GM20000 (cell line): ENCODE measurements at places on chromosomes 11 and 22.
A peak's percentile ranks its signal among the peaks of the same experiment; 100 is the strongest.

- DNase-seq = no peak
Observed at GRCh38 chr11:33334627-33335026, 77.4 kb downstream of the HIPK3 start.

DNA sequence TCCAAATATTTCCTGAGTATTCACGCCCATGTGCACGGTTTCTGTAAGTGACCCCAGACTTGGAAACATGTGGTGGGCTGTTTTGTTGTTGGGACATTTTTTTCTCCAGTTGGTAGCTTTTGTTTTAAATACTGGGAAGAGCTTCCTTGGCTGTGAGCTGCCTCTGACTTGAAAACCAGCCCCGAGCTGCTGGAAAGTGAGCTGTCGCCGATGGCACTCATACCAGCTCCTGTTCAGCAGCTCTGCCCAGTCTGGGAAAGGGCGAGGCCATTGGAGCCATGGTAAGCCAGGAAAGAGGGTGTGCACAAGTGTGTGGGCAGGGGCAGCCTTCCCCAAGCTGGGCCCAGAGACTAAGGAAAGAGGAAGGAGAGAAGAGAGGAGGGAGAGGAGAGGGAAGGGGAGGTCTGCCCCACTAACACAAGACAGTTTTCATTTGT lies 3.2 kb upstream of the FLI1 start:
- DNase-seq = no peak

DNA sequence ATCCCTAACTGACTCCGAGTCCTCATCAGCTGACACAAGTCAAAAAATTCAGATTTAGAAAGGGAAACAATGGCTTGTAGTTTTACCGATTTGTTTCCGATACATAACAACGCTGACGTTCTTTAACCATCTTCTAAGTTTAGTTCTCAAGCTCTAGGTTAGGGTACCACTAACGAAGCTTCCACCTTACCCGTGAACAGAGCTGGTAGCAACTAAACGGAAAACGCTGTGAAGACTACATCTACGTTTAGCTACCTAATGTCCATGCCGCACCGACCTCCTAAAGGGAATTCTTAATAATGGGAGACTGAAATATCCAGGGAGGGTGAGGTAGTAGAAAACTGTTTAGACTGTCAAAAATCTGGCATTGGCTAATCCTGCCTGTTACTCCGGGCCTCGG lies 1.0 kb downstream of the NUP98 start:
- no peak for DNase-seq

GRCh38 chr11:10633261-10633660 lies 60.3 kb downstream of the IRAG1 start:
- no peak for DNase-seq

DNA sequence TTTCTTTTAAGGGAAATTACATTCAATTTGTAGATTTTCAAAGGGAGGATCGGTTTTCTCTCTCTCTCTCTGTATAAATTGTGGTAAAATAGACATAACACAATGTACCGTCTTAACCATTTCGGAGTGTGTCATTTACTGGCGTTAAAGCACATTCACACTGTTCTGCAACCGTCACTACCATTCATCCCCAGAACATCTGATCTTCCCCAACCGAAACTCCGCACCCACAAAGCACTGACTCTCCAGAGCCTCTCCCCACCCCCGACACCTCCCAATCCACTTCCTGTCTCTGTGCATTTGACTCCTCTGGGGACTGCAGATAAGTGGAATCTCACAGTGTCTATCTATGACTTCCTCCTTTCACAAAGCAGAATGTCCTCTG lies 15.9 kb upstream of the GRAMD4 start:
- peak; percentile 63 for DNase-seq

GRCh38 chr11:8231979-8232378 lies 31.7 kb downstream of the LMO1 start:
- DNase-seq = no peak

- DNase-seq = peak; percentile 22
Observed at GRCh38 chr11:107961480-107961879, 33.2 kb downstream of the RAB39A start.

GRCh38 chr11:111230122-111230465 lies 15.4 kb upstream of the POU2AF2 start:
- DNase-seq = no peak

DNA sequence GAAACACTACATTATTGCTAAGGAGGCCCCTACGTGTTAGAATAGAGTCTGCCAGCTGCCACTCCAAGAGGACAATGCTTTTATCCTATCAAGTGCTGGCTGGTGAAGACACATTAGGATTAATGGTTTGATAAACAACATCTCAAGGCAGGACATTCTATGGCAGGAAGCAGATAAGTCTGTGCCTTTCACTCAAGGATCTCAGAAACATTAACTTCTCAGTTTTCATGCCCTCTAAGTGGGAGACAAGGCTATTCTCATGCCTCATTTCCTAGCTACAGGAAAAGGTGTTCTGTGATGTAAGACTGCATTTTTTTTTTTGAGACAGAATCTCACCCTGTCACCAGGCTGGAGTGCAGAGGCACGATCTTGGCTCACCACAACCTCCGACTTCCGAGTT lies 23.5 kb upstream of the TIMP3 start:
- no peak for DNase-seq

- no peak for DNase-seq
Observed at GRCh38 chr11:79219186-79220045, 221.4 kb downstream of the TENM4 start.

- DNase-seq = no peak
Observed at GRCh38 chr11:47886096-47886495, 37.9 kb upstream of the NUP160 start.

- DNase-seq = no peak
Observed at GRCh38 chr22:37893583-37893983, 12.5 kb upstream of the MICALL1 start.

GRCh38 chr11:69113646-69114340 lies 41.9 kb upstream of the SMIM38 start:
- no peak for DNase-seq

DNA sequence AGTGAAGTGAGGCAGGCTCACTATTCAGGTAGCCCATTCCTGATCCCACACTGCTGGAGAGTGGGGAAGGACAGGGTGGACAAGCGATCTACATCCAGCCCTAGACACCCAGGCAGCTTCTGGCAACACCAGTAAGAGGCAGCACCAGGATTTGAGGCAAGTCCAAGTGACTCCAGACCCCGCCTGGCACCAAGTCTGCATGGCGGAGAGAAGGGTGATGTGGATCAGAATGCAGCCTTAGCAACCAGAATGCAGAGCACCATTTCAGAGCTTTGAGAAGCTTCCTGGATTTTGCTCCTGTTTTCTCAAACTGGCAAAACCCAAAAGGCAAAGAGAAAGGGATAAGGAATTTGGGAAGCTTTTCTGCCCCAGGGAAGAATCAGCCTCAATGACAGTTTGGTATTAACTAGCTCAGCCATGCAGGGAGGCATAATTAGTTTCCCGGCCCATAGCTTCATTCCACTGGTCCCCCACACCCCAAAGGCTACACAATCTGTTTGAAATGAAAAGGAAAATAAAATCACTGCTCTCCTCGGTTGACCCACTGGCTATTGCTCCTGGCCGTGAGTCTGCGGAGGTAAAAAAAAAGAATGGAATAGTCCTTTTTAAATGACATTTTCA lies 17.3 kb downstream of the GALNT18 start:
- no peak for DNase-seq

- no peak for DNase-seq
Observed at GRCh38 chr11:72353861-72354260, 80.5 kb downstream of the CLPB start.

GRCh38 chr11:73236854-73237253 lies 18.8 kb downstream of the P2RY2 start:
- DNase-seq = peak; percentile 82

GRCh38 chr11:17256512-17256911 lies 20.0 kb upstream of the NUCB2 start:
- DNase-seq = no peak

DNA sequence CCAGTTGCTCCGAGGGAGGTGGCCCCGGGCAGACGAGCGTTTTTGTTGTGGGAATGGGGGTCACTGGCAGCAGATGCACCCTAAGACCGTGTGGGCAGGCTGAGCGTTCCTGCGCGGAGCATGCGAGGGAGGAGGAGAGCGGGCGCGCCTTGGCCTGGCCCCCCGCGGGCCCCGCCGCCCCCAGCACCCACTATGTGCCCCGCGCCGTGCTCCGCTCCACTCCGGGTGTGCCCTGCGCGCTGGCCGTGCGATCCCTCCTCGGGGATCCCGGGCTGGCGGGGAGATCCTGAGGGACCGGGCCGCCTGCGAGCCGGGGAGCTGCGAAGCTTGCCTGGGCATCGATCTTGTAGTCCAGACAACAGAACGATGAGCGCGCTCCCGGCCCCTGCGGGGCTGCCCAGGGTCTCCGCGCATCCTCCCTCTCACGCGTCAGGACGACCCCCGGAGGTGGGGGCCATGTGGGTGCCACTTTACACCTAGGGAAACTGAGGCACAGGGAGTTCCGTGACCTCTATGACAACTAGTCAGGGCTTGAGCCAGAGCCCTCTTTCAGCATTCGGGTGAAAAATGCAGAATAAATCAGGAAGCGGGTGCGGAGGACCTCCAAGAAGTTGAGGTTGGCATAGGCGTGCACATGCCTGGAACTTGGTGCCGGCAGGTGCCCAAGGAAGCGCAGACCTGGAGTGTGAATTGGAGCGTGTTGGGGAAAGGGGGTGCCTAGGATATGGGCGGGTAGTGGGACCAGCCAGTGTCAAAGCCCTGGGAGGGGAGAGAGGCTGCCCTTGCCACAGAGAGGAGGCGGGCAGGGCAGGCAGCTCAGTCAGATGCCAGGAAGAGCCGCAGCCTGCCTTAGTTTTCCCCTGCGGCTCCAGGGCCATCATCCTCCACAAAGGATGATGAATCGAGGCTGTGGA lies 1.3 kb upstream of the KMT5B start:
- DNase-seq = no peak

DNA sequence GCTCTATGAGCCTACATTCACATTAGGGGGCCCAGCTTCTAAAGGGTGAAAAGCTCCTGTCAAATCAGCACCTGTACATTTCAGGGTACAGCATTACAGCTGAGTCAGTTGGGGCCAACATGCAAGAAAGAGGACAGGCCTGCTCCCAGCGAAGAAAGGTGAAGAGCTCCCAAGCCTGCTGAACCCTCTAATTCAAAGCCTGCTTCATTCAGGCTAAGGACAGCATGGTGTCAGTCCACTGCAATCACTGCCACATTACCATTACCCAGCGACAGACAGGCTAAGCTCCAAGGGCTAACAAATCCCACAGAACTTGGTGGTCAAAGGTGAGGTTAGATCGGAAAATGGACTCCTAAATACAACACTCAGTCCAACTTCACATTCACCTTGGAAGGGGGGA lies 65.4 kb upstream of the CHRM4 start:
- no peak for DNase-seq

DNA sequence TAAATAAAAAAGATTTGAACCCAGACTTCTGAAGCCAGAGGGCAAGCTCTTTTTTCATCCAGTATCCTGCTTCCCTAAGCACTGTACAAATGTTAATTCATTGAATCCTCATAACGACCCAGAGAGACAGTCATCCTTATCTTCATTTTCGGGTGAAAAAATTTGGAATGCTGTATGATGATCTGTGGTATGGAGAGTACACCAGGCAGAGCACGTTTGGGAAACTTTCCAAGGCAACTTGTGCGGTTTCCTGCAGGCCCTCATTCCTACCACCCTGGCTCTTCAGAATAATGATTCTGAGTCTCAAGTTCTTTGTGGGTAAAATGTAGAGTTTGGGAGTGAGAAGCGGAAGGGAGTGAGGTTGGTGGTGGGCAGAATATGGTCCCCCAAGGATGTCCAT lies 177.9 kb upstream of the CADM1 start:
- DNase-seq = no peak

DNA sequence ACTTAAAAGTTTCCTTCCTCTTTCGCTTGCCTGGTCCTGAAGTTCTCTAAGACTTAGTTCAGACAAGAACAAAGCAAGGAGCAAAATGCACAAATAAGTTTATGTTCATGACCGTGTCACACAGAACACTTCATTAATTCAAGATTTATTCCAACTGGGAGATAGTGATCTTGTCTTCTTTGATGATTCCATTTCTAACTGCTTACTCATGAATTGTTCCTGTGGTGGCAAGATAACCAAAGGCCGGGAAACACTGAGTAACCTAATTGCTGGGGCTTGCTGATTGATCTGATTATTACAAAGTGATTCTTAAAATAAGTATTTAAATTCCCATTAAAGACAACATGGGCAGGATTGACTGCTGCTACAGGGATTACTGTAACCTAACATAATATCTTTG lies 1462.9 kb upstream of the RAG2 start:
- DNase-seq = no peak

DNA sequence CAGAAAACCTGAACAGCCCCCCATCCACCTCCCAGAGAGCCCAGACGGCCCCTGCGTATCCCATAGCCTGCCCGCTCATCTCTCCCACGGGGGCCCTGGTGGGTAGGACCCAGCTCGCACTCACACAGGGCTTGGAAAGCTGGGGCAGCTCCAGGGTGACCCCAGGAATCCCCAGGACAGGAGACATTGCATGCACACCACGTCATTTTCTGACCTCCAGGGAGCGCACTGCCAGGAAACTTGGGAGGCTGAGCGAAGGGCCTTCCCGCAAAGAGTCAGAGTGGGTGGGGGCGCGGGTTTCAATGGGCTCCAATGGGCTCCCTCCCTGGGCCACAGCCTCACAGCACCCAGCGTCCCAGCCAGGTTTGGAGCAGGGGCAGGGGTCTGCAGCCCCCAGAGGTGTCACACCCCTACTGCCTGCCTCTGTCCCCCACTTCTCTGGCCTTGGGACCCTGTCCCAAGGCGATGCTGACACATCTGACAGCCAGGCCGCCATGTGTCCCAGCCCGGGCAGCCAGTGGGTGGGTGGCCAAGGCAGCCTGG lies 8.2 kb upstream of the SYT8 start:
- DNase-seq = no peak

- DNase-seq = no peak
Observed at GRCh38 chr11:27716835-27717234, 16.6 kb upstream of the BDNF start.

GRCh38 chr11:91869686-91870085 lies 354.9 kb upstream of the FAT3 start:
- no peak for DNase-seq

DNA sequence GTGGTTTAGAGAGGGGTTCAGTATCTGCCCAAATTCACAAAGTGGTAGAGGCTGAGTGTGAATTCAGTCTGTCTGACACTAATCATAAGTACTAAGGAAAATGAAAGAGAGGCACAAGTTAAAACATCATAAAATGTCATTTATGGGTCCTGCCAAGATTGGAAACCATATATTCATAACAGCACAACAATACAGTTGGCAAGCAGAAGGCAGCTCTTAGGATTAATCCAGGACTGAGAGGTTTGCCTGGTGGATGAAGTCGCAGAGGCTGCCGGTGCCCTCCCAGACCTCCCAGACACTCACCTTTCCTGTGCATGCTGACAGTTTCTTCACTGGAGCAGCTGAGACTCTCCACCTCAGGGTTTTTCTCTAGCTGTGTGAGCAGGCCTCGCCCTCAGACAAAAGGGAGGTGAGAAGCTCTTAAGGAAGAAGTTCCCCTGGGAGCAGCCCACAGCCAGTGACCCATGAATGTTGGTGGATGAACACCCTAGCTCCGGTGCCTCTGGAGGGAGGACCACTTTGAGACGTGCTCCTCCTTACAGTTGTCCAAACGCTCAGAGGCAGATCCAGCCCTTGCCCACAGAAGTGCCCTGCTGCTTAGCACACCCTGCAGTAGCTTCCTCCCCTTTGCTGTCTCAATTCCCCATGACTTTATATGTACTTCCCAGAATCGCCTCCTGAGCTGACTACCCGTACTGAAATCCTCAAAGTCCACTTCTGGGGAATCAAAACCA lies 43.7 kb downstream of the MAML2 start:
- no peak for DNase-seq

GRCh38 chr11:99534812-99535211 lies 514.1 kb downstream of the CNTN5 start:
- no peak for DNase-seq

- no peak for DNase-seq
Observed at GRCh38 chr11:110501428-110501827, 71.7 kb downstream of the FDX1 start.
